ENCODE measurements at places on chromosomes 4 and X.

DNA sequence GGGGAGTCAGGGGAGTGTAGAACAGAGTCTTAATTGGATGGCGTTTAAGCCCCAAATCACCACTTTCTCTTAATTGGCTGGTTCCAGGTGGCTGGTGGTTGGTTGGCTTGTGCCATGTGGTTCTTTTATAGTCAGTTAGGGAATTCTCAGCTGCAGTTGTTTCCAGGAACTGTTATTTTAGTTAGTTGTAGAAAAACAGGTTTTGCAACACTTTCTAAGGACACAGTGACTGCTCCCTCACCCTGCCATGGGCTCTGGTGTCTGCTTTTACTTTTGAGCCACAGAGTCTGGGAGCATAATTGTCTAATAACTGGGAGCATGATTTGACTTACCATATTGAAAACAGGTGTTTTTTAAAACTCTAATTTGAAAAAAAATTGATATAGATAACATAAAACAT is 75.8 kb upstream of the PCDH18 start:
- DNase-seq, result no peak

DNA sequence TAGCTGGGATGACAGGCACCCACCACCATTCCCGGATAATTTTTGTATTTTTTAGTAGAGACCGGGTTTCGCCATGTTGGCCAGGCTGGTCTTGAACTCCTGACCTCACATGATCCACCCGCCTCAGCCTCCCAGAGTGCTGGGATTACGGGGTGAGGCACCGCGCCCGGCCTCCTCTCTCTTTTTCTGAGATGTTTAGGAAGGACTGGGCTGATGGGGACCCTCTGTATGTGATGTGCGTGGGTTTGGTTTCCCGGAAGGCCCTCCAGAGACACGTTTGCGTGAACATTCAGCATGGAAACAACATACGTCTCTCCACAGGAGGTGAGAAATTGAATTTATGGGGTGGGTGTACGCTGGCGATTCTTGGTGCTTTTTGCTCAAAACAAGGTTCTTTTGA is 18.6 kb downstream of the SHOX start:
- no peak for DNase-seq

- no peak for DNase-seq
These were observed 58.2 kb upstream of the DKK2 start for GRCh38 chr4:107094332-107094731.

GRCh38 chrX:37652589-37653231 is 32.9 kb upstream of the XK start:
- no peak for DNase-seq

DNA sequence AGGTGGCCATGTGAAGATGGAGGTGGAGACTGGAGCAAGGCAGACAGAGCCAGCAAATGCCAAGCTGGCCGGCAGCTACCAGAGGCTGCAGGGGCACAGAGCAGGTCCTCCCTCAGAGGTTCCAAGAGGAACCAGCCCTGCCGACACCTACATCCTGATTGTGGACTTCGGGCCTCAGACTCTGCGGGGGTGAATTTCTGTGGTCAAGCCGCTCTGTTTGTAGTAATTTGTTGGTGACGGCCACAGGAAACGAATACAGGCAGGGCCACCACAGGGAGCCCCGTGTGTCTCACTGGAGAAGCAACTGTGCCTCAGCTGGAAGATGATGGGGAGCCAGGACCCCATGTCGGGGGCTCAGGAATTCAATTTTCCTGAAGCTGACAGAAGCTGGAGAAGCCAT is 28.3 kb downstream of the ZFYVE28 start:
- DNase-seq, result no peak

GRCh38 chr4:153297116-153297515 is 47.4 kb upstream of the MND1 start:
- no peak for DNase-seq

GRCh38 chrX:132984058-132984650 is 25.7 kb upstream of the HS6ST2 start:
- DNase-seq, result no peak

DNA sequence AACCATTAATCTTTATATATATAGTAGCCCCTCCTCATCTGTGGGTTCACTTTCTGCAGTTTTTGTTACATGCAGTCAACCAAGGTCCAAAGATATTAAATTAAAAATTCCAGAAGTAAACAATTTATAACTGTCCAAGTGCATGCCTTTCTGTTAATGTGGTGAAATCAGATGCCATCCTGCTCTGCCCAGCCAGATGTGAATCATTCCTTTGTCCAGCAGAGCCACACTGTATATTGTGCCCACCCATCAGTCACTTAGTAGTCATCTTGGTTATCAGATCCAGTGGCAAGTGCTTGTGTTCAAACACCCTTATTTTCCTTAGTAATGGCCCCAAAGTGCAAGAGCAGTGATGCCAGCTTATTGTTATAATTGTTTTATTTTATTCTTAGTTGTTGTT is 17.2 kb upstream of the PRDM5 start:
- DNase-seq, result no peak

GRCh38 chrX:70084592-70085240 is 22.5 kb downstream of the OTUD6A start:
- no peak for DNase-seq

DNA sequence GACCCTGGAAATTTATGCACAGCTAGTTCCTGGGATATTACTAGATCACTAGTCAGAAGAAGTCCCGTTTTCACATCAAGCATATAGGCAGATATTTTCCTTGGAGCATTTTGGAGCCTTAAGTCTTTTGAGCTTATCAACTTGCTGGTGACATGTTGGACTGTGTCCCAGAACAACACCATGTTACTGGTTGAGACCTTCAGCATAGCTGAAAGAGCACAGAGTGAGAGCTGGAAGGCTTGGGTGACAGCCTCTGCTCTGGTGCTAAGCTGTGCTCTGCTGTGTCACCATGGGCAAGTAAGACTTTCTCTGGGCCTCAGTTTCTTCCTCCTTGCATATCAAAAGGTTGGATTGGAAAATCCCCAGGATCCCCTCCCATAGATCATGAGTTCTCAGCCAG is 116.6 kb upstream of the FRMPD4 start:
- DNase-seq, result no peak

Data from stimulated activated naive CD4-positive, alpha-beta T cell (primary cell).